Large intestine (tissue), 12 donors: ENCODE measurements at places on chromosomes 6 and 20. TPM values are rescaled to one million over a fixed set of nuclear protein-coding genes. Genes with fewer than 3 reads are reported as not detected.

DNA sequence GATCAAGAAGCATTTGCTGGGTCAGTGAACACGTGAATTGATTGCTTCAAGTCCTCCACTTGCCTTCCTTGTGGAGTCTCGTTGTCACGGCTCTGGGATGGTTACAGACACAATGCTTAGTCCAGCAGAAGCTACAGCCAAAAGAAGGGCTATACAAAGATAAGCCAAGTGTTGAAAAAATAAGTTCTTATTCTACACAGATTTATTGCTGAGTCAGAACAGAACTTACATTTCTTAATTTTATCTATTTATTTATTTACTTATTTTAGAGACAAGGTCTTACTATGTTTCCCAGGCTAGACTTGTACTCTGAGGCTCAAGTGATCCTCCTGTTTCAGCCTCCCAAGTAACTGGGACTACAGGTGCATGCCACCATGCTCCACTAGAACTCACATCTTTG, 199.0 kb downstream of the MYLK4 start:
- no peak for DNase-seq
- peaks cover 5% of the 10 kb centered on the region for H3K4me1 ChIP-seq
- no peaks in the 10 kb centered on the region for H3K27me3 ChIP-seq

GRCh38 chr20:36606158-36607066, 833 bp downstream of the RAB5IF start:
- H3K27me3 ChIP-seq, result no peaks in the 10 kb centered on the region
- H3K27ac ChIP-seq, result peak overlapping the region; percentile 89
- peaks cover 39% of the 10 kb centered on the region for H3K36me3 ChIP-seq

DNA sequence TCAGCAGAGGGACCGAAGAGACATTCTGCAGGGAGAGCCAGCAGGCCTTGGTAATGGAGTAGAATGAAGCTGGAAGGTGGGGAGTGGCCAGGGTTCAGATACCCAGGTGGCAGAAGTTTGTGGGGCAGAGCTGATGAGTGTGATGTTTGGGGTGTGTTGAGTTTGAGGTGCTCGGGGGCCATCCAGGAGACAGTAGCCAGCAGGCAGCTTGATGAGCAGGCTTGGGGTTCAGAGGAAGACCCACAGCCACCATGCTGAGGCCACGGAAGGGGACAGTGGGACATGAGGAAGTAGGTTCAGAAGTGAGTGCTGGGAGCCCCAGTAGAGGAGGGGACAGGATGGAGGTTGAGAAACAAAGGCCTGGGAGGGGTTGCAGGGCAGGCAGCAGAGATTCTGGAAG, 11.1 kb upstream of the FOXS1 start:
- no peak overlapping the region for H3K27ac ChIP-seq
- H3K4me1 ChIP-seq, result peaks cover 17% of the 10 kb centered on the region
- peaks cover 20% of the 10 kb centered on the region for H3K27me3 ChIP-seq
- H3K36me3 ChIP-seq, result no peaks in the 10 kb centered on the region
- DNase-seq, result no peak

GRCh38 chr6:131366223-131366622, 206.8 kb upstream of the ARG1 start:
- H3K4me3 ChIP-seq, result no peak overlapping the region
- H3K36me3 ChIP-seq, result no peaks in the 10 kb centered on the region
- peaks cover 46% of the 10 kb centered on the region for H3K4me1 ChIP-seq
- no peak for DNase-seq

Gene SYNE1
- polyA plus RNA-seq, result 28.2 TPM

Gene TFAP2D
- not detected for polyA plus RNA-seq

DNA sequence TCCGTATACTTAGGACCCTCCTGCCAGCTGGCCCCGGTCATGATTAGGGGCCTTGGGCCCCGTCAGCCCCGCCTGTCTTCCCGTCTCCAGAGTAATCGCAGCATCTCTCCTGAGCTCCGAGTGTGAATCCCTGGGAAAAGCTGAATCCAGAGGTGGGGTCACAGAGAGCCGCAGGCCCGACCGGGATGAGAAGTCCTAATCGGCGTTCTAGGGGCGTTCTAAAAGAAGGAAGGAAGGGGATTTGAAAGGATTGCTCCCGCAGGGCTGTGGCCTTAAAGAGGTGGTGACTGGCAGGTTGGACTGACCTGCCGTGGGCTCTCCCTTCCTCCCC, 371 bp downstream of the HMGN4 start:
- H3K4me3 ChIP-seq, result peak overlapping the region; percentile 98
- no peaks in the 10 kb centered on the region for H3K27me3 ChIP-seq
- peaks cover 5% of the 10 kb centered on the region for H3K36me3 ChIP-seq
- peaks cover 16% of the 10 kb centered on the region for H3K4me1 ChIP-seq
- peak overlapping the region; percentile 96 for H3K27ac ChIP-seq
- DNase-seq, result no peak

DNA sequence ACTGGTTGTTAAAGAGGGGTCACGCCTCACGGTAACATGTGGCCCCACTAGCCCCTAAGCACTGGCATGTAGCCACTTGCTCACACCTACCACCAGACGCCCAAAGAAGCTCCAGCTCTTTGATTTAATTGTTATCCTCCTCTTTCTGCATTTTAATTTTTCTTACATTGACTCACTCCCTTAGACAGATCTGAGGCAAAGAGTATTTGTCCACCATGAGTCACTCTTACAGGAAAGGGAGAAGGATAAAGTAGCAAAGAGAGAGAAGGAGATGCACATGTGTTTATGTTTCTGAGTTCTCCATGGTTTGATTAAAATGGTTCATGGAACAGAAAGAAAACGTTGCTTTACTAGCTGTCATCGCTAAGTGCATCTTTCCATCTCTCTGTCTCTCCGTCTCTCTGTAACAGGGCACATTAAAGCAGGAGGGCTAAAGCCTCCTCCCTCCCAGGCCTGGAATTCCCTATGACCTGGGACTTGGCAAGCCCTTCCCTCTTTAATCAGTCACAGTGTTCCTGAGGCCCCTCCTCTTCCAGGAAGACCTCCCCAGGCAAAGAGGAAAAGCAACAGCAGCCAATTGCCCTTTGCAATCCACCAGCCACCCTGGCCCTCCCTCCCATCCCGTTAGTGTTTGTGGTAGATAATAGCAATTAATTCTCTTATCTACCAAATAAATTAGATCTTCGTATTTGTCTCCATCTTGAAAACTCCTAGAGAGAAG, 112.8 kb upstream of the TSHZ2 start:
- no peaks in the 10 kb centered on the region for H3K36me3 ChIP-seq
- H3K4me1 ChIP-seq, result no peaks in the 10 kb centered on the region
- H3K27me3 ChIP-seq, result no peaks in the 10 kb centered on the region
- H3K4me3 ChIP-seq, result no peak overlapping the region
- DNase-seq, result no peak

- no peaks in the 10 kb centered on the region for H3K27me3 ChIP-seq
- H3K27ac ChIP-seq, result no peak overlapping the region
- DNase-seq, result no peak
Measured at GRCh38 chr6:38555606-38556005, 84.1 kb downstream of the BTBD9 start.

Gene HLA-DQA1
- polyA plus RNA-seq, result 53.4 TPM

DNA sequence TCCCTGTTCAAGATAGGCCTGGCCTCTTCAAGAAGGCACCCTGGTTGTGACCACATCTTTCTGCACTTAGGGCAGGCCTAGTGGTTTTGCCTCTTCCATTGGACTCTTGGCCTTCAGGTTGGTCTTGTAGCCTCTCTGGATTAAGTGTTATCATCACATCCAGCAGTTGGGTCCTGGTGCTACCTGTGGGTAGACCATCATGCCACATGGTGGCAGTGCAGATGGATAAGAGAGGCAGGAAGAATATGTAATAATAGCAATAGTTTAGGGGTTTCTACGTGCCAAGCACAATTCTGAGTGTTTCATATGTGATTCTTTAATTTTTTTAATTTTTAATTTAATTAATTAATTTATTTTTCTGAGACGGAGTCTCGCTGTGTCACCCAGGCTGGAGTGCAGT, 28.5 kb upstream of the SNRPB2 start:
- H3K36me3 ChIP-seq, result no peaks in the 10 kb centered on the region
- H3K4me3 ChIP-seq, result no peak overlapping the region
- H3K27me3 ChIP-seq, result no peaks in the 10 kb centered on the region

Gene SLC13A3
- polyA plus RNA-seq, result 3.7 TPM

Gene SLA2
- polyA plus RNA-seq, result 1.6 TPM

Gene LSM14B
- polyA plus RNA-seq, result 47.6 TPM

Gene PTCHD4
- 0.70 TPM for polyA plus RNA-seq

GRCh38 chr6:26028746-26029569, 58.3 kb upstream of the HFE start:
- no peak overlapping the region for H3K4me3 ChIP-seq
- H3K27ac ChIP-seq, result no peak overlapping the region
- DNase-seq, result no peak
- no peaks in the 10 kb centered on the region for H3K27me3 ChIP-seq

DNA sequence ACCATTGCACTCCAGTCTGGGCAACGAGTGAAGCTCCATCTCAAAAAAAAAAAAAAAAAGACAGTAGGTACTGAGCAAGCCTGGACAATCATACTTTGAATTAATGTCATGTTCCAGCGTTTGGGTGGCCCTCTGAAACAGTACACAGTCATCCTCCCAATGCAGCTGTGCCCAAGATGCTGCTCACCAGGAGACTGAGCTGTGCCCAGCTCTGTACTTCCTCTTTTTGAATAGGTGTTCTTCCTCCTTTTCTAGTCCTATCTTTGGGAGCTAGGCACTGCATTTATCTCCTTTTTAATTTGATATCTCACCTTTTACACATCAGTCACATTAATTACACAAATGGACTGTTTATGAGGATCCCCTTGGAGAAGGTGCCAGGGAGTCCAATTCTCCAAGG, 101.5 kb downstream of the RPP40 start:
- no peak overlapping the region for H3K27ac ChIP-seq
- H3K27me3 ChIP-seq, result no peaks in the 10 kb centered on the region
- no peak for DNase-seq

GRCh38 chr20:39660965-39661364, 698.8 kb downstream of the DHX35 start:
- no peaks in the 10 kb centered on the region for H3K36me3 ChIP-seq
- H3K4me3 ChIP-seq, result no peak overlapping the region
- H3K4me1 ChIP-seq, result no peaks in the 10 kb centered on the region
- no peak overlapping the region for H3K27ac ChIP-seq

Gene GRIK2
- 3.3 TPM for polyA plus RNA-seq

DNA sequence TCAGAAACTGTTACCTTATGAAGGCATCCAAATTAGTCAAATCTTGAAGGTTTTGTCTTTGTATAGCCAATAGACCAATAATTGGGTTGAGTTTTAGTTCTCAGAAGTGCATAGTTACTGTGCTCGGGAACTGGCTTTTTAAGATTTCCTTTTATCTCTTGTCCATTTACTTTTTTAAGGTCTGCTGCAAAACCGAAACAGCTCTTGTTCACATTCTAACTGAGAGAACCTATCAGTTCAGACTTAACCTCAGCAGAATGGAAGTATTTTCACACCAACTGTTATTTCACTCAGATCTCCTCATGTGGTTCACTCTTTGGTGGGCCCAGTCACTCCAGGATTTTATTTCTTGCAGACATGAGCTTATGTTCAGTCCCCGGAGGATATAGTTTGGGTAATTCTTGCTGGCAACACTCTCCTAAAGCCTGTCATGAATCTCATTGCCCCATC, 55.5 kb downstream of the TPBG start:
- H3K4me1 ChIP-seq, result no peaks in the 10 kb centered on the region
- no peak overlapping the region for H3K4me3 ChIP-seq
- H3K27ac ChIP-seq, result no peak overlapping the region
- H3K36me3 ChIP-seq, result no peaks in the 10 kb centered on the region
- no peaks in the 10 kb centered on the region for H3K27me3 ChIP-seq
- no peak for DNase-seq

DNA sequence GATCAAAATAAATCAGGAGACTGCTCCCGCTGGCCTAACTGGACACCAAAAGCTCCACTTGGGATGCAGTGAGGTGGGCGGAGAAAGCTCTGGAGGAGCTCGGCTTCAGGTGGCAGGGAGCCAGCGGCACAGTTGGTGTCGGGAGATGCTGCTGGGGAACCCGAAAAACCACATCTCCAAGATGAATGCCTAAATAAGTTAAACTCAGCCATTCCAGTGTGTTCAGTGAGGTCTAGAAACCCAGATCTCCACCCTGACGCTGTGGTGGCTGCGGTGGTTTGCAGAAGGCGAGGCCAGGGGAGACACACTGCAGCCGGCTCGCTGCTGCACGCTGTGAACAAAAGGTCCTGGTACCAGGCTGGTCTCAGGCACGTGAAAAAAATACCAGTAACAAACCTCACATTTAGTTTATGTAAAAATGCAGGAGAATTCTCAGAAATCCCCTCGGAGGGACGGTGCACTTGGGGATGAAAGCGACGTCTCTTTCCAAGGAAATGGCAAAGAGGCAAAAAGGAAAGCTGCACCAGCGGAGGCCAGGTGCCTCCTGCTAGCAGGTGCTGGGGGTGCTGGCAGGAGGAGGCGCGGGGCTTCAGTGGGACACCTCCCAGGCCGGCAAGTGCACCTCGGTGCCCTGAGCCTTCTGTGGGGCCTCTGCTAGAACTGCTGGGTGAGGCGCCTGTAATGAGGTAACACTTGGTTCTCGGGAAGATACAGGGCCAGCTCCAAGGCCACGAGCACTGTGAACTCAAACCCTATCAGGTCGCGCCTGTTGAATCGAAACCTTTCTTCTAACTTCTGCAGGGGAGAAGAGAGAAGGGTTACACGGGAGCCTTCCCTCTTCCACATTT, 3.6 kb downstream of the RPS21 start:
- peaks cover 16% of the 10 kb centered on the region for H3K4me1 ChIP-seq
- peaks cover 64% of the 10 kb centered on the region for H3K36me3 ChIP-seq
- H3K27me3 ChIP-seq, result no peaks in the 10 kb centered on the region
- no peak overlapping the region for H3K27ac ChIP-seq
- no peak for DNase-seq

Gene GTF2H4
- 24.4 TPM for polyA plus RNA-seq

Gene OR12D1
- polyA plus RNA-seq, result not detected

GRCh38 chr6:1580585-1580984, 29.1 kb upstream of the FOXC1 start:
- no peaks in the 10 kb centered on the region for H3K4me1 ChIP-seq
- DNase-seq, result no peak

GRCh38 chr20:50592282-50593004, 82.3 kb downstream of the PTPN1 start:
- H3K4me3 ChIP-seq, result no peak overlapping the region
- peaks cover 12% of the 10 kb centered on the region for H3K36me3 ChIP-seq
- peaks cover 7% of the 10 kb centered on the region for H3K4me1 ChIP-seq
- no peak overlapping the region for H3K27ac ChIP-seq

GRCh38 chr20:10490706-10491105, 55.6 kb downstream of the SLX4IP start:
- no peak overlapping the region for H3K27ac ChIP-seq
- no peak overlapping the region for H3K4me3 ChIP-seq
- H3K4me1 ChIP-seq, result no peaks in the 10 kb centered on the region
- H3K36me3 ChIP-seq, result no peaks in the 10 kb centered on the region
